ENCODE measurements at places on chromosomes 16 and 17.

GRCh38 chr17:38463451-38463858 lies 35.2 kb downstream of the ARHGAP23 start:
- no peak for DNase-seq

GRCh38 chr17:77444984-77445759 lies 304.4 kb downstream of the SEC14L1 start:
- DNase-seq, result no peak

DNA sequence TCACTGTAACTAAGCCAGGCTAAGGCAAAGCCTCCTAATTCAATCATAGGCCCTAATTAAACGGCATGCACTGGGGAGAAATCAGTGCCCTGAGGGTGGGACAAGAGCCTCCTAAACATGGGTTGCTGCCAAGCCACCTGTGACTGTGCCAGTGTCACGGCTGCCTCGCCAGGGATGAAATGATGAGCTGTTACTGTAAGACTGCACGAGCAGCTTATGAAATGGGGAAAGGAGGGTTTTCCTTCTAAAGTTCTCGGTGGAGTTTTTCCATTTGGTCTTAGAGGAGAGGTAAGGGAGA lies 12.7 kb downstream of the TMEM11 start:
- DNase-seq, result no peak

DNA sequence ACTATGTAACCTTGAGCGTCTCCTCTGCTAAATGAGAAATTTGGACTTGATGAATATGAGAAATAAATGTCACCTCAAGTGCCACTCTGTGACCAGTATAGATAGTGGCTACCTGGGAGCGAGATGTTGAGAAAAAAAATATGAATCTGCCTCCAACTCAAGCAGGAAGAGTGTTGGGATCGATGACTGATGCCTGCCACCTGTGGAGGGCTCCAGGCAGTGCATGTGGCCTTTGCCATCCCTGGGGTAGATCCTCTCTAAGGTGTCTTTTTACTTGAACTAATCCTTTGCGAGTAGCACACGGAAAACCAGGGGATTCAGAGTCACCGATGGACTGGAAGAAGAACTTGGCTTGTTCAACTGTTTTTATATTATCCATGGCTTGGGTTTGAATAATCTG lies 9.4 kb downstream of the CCDC182 start:
- no peak for DNase-seq

DNA sequence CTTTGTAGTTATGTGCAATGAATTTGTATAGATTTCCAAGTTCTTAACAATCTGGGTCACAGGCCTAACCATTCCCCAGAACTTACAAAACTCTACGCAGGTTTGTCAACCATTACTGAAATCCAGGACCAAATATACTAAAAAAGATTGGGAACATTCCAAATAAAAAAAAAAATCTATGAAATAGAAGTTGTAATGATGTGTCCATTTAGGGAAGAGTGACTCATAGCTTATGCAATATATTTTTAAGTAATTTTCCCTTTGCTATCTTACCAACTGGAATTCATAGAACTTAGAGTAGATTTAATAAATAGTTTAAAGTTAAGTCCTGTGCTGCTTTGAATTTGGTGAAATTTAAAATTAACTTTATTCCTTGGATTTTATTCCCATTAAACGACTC lies 393.2 kb downstream of the PMP22 start:
- no peak for DNase-seq

DNA sequence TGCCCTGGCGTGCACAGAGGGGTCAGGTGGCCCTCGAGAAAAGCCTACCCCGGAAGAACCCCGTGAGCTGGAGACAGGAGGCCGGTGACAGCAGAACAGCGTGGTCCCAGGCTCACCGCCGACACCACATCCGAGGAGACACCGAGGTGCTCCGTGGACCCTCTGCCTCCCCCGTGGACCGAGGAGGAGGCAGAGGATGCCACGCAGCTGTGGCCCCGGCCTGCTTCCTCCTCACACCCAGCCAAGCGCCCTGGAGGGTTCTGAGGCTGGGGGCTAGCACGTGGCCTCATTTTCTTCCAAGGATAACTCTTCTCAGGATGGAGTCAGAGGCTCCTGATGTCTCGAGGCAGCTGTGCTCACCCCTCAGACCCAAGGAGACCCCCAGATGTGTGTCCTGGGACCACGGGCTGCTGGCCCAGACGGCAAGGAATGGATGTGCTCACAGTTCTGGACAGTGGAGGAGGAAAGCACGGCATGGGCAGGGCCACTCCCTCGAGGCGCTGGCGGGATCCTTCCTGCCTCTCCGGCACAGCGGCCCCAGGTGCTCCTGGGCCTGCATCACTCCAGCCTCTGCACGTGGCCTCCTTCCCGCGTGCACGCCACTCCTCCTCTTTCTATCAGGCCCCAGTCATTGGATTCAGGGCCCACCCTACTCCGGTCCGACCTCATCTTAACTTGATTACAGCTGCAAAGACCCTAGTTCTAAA lies 4.4 kb upstream of the PVALEF start:
- DNase-seq, result no peak

DNA sequence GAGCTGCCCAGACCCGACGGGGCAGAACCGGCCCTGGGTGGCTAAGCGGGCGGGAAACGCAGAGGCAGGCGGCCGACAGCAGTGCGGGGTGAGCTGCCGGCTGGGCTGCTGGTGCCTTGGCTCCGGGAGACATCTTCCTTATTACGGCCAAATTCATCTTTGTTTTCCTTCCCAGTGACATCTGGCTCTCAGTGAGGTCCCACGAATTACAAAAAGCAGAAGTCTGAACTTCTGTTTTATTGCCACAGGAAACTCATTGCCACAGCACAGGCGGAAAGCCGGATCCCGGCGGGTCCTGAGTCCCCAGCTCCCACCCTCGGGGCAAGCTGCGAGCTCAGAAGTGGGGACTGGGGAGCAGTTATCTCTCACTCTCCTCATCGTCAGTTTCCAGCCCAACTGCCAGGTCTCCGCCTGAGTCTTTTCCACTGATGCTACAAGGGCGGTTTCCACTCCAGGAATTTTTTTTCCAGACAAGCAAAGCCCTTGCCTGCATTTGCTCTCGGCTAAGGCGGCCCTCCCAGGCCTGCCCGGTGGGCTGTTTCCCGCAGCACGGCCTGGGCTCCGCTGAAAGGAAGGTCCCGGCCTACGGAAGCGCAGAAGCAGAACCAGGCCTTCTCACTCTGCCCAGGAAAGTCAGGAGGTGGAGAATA lies 40.3 kb downstream of the CBFA2T3 start:
- no peak for DNase-seq

- no peak for DNase-seq
Observed at GRCh38 chr17:65799454-65799853, 238.0 kb upstream of the AXIN2 start.

- no peak for DNase-seq
Observed at GRCh38 chr17:12790249-12791106, 1.2 kb downstream of the ARHGAP44 start.

DNA sequence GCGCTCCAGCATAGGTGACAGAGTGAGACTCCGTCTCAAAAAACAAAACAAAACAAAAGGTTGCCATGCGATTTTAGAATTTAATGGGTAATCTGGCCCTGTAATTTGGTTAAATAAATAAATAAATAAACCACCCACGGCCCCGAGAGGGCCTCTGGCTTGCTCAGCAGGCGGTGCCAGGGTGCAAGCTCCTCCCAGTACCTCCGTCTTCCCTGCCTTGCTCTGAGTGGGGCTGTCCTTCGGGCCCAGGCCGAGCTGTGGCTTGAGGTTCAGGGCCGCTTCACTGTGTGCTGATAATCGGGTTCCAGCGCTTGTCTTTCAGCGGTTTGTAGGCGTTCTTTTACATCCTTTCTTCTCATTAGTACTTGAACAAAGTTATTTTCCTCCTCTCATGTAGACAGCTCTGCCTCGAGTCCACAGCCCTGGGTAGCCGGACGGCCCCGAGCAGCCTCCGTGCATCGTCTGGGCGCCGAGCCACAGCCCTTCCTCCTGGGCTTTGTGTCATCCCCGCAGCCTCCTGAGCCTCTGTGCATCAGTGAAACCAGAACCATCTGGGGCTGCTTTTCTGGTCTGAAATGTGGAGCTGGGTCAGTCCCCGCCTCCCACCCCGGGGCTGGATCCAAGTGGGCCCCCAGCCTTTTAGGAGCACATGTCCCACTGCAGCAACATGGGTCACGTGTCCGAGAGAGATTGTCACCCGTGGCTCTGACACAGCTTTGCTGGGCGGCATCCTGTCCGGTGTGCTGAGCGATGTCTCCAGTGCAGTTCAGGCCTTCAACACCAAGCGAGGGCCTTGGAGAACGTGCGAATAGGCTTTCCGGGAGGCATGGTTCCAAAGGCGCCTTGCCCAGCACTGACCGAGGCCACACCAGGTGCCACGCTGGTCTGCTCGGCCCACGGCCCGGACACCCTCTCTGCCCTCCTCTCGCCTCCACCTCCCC lies 157.4 kb upstream of the CHMP6 start:
- no peak for DNase-seq

GRCh38 chr17:66717641-66718058 lies 117.3 kb upstream of the CACNG5 start:
- DNase-seq, result no peak
